Cortex of kidney (tissue), 1 donor: ENCODE measurements at places on chromosomes 4 and X.

DNA sequence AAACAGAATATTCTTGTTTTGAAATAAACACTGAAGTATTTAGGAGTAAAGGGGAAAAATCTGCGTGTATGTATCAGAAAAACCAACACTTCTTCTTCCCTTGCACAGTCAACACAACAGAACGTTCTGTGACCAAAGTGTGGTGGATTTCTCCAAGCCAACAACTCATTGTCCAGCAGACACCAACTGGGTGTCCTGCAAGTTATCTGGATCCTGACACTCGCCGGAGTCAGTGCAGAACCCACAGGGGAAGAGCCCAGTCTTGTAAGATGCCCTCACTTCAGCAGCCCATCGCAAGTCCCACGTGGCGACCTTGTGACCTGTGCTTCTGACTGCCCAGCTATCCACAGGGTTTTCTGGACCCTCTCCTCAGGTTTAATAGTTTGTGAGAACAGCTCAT, 630.7 kb upstream of the ZFP42 start:
- no peak for DNase-seq

- no peak for DNase-seq
Measured at GRCh38 chr4:89101256-89102161, 9.8 kb upstream of the TIGD2 start.

GRCh38 chr4:76744241-76744921, 153.6 kb downstream of the SOWAHB start:
- DNase-seq: no peak

DNA sequence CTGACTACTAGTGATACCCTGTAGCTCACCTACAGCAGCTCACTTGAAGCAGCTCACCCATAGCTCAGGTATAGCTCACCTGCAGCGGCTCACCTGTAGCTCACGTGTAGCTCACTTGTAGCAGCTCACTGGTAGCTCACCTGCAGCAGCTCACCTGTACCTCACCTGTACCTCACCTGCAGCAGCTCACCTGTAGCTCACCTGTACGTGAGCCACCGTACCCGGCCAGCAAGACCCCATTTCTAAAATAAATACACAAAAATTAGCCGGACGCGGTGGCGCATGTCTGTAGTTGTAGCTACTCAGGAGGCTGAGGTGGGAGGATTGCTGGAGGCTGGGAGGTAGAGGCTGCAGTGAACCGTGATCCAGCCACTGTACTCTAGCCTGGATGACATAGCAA, 30.6 kb downstream of the SHOX start:
- DNase-seq: no peak

DNA sequence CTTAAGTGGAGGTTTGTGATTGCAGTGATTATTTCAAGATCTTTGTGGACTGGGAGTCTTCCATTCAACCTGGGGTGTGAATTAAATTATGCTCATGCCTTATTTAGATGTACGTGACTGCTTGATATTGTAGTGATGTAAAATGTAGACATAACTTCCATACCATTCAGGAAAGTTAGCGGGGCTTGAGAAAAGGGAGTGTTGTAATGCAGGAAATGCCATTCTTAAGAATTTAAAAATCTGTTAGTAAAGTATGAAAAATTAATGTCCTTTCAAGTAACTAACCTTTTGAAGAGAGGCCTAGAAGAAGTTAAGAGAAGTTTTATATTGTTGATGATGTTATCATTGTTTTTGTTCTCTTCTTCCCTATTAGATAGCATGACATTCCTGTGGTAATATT, 318.2 kb downstream of the CCSER1 start:
- no peak for DNase-seq

- DNase-seq: no peak
Measured at GRCh38 chr4:83170952-83171399, 56.4 kb upstream of the PLAC8 start.
